ENCODE measurements at places on chromosomes 1 and 21.

- DNase-seq = no peak
These were observed 145.5 kb upstream of the SERTAD4 start for GRCh38 chr1:210087058-210087457.

GRCh38 chr1:99850459-99851291 lies 514 bp downstream of the AGL start:
- DNase-seq = no peak

DNA sequence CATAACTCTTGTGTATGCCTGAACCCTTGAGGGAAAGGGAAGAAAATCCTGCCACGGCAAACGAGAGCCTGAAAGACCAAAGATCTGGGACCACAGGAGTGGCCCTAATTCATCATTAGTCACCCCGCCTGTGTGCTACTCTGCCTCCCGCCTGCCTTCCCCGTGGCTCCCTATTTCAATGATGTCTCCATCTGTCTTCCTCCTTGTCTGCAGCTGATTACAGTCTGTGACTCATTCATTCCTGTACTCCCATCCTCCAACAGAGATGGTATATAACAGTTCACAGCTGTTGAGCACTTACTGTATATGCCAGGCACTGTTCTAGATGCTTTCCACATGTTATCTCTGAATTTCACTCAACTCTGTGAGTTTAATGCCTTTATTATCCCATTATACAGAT lies 96.6 kb downstream of the SEC16B start:
- no peak for DNase-seq

DNA sequence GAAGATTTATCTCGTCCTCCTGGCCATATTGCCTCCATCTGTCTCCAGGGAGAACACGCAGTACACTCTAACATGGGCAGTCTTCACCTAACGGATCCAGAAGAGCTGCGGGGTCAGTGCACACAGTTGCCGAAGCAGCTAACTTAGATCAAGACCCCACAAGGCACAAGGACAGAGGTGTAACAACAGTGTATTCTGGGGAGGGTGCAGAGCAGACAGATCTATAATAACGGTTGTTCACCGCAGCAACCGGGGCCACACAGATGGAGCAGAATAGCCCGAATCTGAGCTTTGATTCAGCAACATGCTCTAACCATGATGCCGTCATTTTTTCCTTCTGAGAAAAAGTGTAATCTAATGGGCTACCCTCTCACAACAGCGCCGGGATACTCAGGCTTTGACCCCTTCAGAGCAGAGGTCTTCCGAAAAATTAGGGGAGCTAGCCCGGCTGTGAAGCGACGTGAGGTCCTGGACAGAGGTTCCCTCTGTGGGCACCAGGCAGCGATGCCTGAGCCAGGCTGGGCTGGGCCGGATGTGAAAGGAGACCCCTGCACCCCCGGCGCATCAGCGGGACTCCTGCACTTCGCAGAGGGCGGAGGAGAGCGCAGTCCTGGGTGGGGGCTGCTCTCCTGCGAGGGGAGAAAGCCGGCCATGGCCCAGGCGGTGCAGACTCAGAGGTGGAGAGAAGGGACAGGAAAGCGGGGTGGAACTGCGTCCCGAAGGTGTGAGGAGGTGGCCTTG lies 57.5 kb downstream of the BCL9 start:
- DNase-seq = no peak

- no peak for DNase-seq
These were observed 87.0 kb downstream of the UBE2U start for GRCh38 chr1:64290420-64290819.

GRCh38 chr1:41652384-41653265 lies 168.1 kb upstream of the EDN2 start:
- no peak for DNase-seq

DNA sequence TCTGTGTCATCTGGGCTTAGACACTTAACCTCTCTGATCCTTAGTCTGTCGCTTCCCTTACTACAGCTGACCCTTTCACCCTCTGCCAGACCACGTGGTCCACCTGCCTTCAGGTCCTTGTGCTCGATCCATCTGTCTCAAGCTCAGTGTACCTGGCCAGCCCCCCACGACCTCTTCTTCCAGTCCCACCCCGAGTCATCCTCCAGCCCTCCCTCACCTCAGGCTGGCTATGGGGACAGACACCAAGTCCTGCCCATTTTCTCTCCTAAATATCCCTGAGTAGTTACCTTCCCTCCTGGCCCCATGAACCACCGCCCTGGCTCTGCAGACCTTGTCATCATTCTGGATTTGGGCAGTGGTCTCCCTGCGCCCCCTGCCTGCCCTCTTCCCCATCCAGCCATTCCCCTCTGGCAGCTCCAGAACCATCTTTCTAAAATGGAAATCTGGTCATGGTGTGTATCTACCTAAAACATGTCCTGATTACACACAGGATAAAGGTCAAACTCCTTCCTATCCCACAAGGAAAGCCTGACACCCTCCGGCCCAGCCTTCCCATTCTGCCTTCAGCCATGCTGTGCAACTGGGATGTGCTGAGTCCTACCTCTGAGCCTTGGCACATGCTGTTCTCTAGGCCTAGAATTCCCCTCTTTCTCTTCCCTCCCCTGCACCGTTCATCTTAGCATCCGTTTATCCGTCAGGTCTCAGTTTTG lies 107.6 kb downstream of the EPHB2 start:
- no peak for DNase-seq

GRCh38 chr1:1075148-1075935 lies 1.2 kb upstream of the RNF223 start:
- peak; percentile 68 for DNase-seq

DNA sequence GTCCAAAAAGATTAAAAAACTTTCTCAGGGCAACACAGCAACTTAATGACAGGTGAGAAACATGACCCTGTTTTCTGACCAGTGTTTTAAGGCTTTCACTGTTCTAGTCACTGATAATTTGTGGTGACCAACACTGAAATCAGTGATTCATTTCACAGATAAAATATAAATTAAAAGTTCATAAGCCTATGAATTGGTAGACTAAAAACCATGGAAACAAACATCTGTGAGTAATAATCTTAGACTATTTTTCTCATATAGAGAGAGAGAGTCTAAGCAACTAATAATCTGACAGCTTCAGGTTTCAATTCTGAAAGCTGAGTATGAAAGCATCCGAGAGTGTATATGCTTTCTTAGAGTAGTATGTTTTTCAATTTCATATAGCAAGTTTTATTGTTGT lies 536.9 kb downstream of the ADGRL2 start:
- DNase-seq = no peak

DNA sequence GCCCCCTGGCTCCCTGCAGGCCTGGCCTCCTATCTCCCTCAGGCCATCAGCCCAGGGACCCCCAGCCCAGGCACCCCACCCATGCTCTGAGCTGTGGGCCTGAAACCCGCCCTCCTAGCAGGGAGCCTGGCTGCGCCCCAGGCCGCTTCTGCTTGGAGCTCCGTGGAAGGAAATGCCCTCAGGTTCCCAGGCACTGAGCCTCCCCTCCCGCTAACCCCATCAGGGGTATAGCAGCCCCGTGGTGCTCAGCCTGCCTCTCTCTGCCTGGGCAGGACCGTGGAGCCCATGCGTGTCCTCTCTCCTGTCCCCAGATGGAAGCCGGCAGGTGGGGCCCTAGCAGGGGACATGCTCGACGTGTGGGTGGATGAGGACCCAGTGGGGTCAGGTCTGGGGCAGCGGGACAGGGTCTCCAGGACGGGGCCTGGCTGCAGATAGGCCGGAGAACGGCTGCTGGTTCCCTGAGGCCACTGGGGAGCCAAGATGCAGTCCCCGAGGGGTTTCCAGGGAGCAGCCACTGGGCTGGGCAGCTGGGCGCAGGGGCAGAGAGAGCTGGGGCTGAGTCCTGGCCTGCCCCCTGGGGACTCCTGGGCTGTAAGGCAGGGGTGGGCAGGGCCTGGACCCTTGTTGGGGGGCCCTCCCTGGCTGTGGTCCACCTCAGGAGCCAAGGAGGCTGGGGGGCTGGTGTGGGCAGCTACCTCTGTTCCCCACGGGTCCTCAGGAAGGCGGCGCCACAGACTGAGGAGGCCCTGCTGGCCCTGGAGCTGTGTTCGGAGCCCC lies 75.5 kb downstream of the MORN1 start:
- DNase-seq = peak; percentile 79

- DNase-seq = no peak
These were observed 39.8 kb downstream of the GJA5 start for GRCh38 chr1:147720557-147720956.

- DNase-seq = no peak
These were observed 40.0 kb upstream of the PRMT6 start for GRCh38 chr1:107016376-107016978.

All from H7 (cell line).